ENCODE measurements at places on chromosomes 2 and 18. TPM values are rescaled to one million over a fixed set of nuclear protein-coding genes. Genes with fewer than 3 reads are reported as not detected.

GRCh38 chr2:105584435-105585010 is 160.2 kb upstream of the NCK2 start:
- DNase-seq, result no peak

- no peak for DNase-seq
Measured at GRCh38 chr2:110842048-110842447, 109.7 kb downstream of the ACOXL start.

Gene TRIM43
- not detected for total RNA-seq

- no peak for DNase-seq
Measured at GRCh38 chr18:79733135-79733701, 53.6 kb downstream of the CTDP1 start.

Gene KRTCAP3
- 1.5 TPM for total RNA-seq

DNA sequence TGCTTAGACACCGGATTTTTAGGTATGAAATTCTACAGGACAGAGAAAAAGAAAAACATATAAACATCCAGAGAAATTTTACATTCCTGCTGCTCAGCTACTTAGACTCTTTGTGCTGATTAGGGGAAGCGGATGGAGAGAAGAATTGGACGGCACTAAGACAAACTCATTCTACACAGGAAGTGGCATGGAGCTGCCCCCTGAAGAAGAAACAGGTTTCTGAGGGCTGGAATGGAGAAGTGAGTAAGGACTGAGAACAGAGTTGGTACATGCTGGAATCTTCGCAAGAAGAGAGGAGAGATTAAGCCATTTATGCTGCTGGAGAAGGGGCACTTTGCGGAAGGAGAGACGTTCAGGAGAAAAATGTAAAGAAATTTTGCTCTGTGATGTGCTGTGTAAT is 253.0 kb upstream of the ERBB4 start:
- no peak for DNase-seq
